ENCODE measurements at places on chromosomes 13 and 19.

GRCh38 chr13:48662226-48662625 is 8.5 kb downstream of the CYSLTR2 start:
- DNase-seq = no peak

- no peak for DNase-seq
Measured at GRCh38 chr13:91269237-91269636, 78.2 kb upstream of the MIR17HG start.

GRCh38 chr19:3453840-3454239 is 26.5 kb downstream of the SMIM24 start:
- DNase-seq = no peak

DNA sequence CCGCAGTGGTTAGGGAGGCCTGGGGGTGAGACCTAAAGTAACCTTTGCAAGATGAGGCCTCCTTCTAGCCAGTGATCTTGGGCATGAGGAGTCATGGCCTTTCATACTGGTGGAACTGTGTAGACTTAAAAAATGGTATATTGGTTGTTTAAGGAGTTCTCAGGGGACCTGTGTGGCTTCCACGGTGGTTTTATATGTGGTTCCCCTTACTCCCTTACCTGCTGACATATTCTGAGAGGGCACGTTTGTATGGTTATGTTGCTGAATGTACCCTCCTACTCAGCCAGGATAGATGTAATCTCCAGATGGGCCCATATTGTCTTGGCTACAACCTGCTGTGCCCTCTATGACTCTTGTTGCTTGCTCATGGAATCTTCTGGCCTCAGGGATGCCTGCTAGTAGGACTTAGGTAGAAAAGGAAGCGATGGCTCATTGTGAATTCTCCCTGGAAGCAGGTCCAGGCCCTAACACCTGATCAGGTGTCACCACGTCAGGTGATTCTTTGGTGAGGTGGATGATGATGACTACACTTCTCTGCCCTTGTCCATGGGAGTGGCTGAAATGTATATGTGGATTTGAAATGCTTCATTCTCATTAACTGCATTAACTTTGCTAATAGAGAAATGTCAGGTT is 1.8 kb downstream of the ZNF460 start:
- DNase-seq = no peak

DNA sequence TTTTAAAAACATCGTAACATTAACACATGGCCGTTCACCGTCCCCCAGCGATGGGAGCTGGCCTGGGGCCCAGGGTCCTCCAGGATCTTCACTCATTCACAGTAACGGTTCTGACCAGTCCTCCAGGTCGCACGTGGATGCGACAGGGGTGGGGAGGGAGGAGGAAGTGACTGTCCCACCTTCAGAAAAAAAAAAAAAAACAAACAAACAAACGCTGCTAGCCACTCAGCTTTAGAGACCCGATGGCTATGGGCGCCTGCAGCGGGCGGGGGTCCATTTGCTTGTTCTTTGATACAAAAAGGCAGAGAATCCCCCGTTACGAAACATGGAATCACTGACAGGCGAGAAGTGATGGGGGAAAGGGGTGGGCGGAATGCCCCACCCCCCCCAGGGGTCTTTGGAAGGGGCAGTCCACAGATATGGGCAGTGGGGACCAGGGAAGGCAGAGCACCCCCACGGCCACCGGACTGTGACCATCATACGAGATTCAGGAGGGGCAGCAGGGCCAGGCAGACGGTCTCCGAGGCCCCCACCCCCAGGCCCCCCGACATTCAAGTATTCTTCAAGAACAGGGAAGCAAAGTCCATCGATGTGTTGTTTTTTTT is 13.3 kb downstream of the MKNK2 start:
- no peak for DNase-seq

GRCh38 chr13:78978381-78978998 is 319.5 kb upstream of the OBI1 start:
- DNase-seq = no peak

GRCh38 chr13:25847635-25848626 is 203.9 kb downstream of the SHISA2 start:
- no peak for DNase-seq

DNA sequence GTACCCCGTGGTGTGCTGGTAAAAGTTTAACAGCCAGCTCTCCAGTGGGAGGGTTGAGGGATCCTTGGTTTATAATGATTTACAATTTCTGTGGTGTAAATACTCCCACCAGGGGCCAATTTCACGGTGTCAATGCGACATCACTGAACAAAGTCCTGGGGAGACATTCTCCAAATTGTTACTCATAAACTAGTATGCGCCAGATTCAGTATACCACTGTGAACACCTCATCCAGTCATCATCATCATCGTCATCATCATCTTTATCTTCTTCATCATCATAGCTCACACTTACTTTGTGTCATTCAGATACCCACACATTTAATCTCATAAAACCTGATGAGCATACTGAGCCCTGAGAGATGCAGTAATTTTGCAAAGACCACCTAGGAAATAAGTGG is 17.2 kb upstream of the TNFSF14 start:
- DNase-seq = no peak

DNA sequence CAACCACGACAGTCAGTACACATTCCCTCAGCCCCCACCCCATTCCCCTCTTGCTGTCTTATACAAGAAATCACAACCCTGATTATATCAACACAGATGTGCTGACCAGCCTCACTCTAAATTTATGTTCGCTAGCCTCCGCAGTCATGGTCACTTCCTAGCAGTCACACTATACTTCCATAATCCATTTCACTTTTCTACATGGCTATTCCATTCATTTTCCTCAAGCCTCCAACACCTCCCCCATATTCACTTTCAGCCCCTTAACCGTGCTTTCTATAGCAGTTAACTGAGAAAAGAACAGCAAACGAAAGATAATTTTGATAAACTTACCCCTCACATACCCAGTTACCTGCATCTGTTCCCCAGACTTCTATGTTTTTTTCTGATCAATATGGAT is 8.4 kb downstream of the LSM14A start:
- no peak for DNase-seq

GRCh38 chr13:65677906-65678305 is 1552.2 kb downstream of the PCDH9 start:
- DNase-seq = no peak

DNA sequence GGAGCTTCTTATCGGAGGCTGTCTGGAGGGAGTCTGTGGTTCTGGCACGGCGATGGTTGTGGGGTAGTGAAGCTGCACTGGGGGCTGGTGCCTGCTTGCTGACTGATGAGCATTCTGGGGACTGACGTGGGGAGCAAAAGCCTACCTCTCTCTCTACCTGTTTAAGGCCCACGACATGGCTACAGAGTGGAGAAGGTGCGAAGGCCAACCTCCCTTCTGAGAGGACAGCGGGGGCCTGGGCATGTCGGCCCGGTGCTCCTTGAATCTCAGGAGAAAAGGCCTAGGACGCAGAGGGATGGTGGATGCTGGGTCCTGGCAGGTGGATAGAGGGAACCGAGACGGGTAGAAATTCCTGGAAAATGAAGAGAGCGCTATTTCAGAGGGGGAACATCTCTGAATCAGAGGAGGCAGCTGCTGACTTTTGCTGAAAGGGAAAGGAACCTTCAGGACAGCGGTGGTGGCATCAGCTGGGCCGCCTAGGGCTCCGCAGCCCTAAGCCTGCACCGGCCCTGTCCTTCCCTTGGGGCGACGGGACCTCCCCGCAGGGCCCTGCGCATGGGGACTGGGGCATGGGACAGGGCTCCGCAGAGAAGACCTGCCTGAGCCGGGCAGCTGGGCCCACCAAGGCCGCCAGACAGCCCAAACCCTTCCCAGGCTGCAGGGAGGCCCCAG is 35.0 kb upstream of the MEDAG start:
- no peak for DNase-seq

- no peak for DNase-seq
Measured at GRCh38 chr13:73773168-73773549, 361.0 kb downstream of the KLF12 start.

DNA sequence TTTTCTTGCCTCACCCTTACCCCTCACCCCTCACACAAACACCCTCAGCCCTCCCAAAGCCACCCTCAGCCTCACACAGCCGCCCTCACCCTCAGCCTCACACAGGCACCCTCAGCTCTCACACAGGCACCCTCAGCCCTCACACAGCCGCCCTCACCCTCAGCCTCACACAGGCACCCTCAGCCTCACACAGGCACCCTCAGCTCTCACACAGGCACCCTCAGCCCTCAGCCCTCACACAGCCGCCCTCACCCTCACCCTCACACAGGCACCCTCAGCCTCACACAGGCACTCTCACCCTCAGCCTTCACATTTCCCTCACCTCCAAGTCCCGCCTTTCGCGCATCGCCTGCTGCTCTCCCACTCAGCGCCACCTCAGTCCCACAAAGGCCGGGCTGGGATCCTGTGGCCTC is 287 bp upstream of the ZSCAN22 start:
- no peak for DNase-seq

- DNase-seq = no peak
Measured at GRCh38 chr13:100811928-100812327, 137.3 kb upstream of the TMTC4 start.

DNA sequence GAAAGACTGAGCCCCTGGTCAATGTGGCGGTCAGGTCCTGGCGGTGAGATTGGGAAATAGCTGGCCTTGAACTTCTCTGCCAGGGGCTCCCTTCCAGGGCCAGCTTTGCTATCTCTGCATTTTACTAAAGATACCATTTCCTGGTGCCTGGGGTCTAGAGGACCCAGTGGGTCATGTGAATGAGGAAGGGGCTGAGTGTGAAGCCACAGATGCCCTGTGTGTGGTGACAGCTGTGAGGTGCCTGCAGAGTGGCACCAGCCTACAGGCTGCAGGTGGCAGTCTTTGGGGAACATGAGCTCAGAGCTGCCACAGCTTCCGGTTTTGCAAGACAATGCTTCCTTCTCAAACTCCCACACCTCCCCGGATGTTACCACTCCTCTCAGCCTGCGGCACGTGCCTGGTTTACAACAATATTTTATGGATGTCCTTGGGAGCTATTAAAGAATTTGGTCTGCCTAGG is 5.2 kb upstream of the MLNR start:
- no peak for DNase-seq

GRCh38 chr13:45503658-45504057 is 38.9 kb downstream of the COG3 start:
- DNase-seq = no peak

GRCh38 chr13:97023117-97023516 is 28.8 kb upstream of the OXGR1 start:
- no peak for DNase-seq

DNA sequence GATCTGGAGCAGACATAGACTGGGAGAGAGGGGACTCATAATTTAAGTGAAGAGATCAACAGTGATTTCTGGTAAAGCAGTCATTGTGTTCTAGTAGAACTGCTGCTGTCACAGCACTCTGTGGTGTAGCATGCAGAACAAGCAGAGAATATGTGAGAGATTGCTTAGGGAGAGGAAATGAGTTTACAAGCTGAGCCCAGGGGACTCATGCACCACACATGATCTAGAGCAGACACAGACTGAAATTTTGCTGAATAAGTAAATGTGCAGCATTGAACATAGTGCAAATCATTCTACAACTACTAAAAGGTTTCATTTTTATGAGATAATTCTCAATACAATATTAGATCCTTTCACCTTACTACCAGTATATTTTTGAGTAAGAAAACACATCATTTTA is 125.7 kb downstream of the MYO16 start:
- DNase-seq = no peak

GRCh38 chr13:87867426-87867825 is 196.3 kb downstream of the SLITRK5 start:
- DNase-seq = no peak

GRCh38 chr19:776549-776948 is 20.7 kb upstream of the PTBP1 start:
- no peak for DNase-seq

- DNase-seq = no peak
Measured at GRCh38 chr13:34307607-34308006, 489.7 kb downstream of the RFC3 start.

- no peak for DNase-seq
Measured at GRCh38 chr13:20344836-20345490, 112.8 kb upstream of the GJB6 start.

DNA sequence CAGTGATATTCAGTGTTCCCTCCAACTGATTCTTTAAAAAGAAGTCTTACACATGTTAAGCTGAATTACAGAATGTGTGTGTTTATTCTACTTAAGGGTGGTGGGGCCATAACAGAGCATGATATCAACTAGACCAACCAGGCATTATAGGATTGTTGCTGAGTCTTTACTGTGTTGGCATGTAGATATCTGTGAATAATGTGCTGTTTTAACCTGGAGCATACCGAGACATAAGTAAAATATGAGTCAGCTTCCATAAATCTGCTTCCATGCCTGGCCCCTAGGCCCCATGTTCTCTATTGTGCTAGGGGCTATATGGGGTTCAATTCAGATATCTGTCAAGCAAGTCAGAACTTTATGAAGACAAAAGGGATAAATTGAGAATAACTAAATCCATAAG is 295.7 kb downstream of the MTUS2 start:
- no peak for DNase-seq

- DNase-seq = no peak
Measured at GRCh38 chr19:3115916-3116602, 19.8 kb upstream of the GNA15 start.

DNA sequence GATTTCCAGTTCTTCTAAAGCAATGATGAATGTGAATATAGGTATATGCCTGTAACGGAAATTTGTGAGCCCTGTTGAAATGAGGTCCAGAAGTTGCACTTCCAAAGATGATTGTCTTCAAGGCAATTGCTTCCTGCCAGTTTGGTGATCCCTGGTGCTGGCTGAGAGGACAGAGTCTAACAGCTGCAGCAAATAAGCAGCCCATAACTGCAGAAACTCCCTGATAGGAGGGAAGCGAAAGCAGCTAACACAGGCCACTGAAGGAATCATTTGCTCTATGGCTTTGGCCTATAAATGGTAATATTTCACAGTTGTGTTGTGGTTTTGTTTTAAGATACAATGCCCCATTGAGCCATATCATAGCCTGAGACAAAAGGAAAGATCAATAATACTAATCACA is 451.5 kb upstream of the MIR17HG start:
- DNase-seq = no peak

- DNase-seq = no peak
Measured at GRCh38 chr13:100648354-100648753, 26.2 kb downstream of the TMTC4 start.

GRCh38 chr19:51196181-51196580 is 28.7 kb upstream of the CD33 start:
- DNase-seq = no peak
